Fibroblast of pulmonary artery (primary cell): ENCODE measurements at places on chromosomes 2 and 18.

DNA sequence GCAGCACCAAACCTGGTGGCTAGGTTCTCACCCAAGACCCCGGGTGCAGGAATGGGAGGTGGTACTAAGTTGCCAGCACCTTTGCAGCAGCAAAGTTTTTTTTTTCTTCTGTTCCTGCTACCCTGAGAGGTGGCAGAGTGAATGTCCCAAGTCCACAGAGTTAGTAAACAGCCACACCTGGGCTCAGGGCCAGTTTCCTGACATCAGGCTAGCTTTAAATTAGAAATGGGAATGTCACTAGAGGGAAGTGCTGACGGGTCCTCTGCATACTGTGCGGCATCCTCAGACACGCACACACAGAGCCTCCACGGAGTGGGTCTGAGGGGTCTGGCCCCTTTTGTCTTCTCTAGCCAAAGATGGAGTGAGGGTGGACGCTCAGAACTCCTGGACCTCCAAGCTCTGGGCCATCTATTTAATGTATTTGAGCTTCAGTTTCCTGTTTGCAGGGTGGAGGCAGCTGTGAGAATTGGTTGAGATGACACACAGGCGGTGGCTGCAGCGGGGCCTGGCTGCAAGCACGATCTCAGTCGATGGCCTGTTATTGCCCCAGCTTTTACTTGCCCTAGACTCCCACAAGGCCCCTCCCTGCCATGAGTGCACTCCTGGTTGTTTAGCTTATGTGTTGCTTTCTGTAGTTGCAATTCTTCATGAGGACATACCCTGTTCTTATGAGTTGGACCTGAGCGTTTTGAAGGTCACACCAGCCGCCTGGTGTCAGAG, 751.4 kb upstream of the HS6ST1 start:
- DNase-seq: no peak

DNA sequence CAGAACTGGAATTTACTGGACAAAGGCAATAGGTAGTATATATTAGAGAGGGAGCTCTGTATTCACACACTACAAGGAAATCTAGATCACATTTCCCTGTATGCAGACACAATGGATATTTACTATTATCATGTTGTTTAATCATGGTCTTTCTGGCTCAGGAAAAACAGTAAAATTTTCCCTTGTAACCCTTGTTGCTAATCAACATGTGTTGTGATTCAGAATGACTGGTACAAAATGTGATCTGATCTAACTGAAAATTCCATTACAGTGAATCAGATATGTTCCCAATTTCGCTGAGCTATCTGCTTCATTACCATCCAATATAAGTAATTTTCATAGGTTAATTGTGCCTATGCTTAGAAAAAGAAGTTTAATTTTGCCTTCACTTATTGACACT, 1109.7 kb downstream of the LRP1B start:
- peak; percentile 80 for DNase-seq

DNA sequence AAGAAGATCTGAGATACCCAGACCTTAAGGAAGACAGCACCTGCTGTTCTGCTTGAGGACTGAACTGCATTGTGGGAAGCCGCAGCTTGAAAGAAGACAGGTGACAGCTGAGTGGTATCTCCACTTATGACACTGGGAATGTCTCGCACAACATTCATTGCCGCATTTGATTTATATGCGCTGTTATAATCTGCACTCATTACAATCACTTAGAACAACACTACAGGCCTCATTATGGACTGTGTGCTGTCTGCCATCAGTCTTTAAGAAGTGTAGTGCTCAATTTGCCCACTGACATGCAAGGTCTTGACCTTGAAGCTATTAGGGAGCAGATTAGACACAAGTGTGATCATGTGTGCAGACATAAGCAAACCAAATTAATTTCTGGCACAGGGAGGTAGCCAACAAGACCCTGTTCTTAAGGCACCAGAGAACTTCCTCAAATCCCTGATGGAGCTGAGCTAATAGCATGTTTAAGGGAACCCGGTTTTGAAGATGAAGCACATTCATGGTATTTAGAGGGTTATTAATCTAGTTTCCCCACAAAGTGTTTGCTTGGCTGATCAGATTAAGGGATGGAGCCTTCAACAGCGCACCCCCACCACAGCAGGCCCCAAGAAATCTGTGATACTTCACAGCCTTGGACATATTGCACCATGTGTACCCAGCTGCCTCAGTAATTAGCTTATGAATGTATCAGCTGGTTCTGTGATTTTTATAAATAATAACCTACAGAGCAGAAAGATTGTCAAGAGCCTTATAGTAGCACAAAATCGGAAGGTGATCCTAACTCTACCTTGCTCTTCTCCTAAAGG, 146.8 kb downstream of the SATB2 start:
- DNase-seq: no peak

GRCh38 chr18:51107082-51107481, 77.1 kb downstream of the SMAD4 start:
- no peak for DNase-seq

DNA sequence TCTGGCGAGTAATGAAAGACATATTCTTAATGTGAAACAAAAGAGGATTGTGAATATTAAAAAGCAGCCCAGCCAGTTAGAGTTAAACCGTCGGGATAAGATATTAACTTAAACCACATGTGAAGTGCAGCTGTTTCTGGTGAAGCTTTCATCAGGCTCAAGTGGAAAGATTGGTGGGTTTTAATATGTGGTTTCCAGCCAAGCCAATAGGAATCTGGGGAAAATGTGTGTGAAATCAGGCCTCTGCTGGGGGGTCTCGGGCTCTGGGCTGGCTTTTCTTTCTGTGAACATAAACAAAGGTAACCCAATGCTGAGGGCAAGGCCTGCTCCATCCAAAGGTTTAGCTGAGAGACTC, 279.6 kb downstream of the SLC4A3 start:
- no peak for DNase-seq

- peak; percentile 79 for DNase-seq
Measured at GRCh38 chr2:224778474-224778877, 62.3 kb upstream of the CCDC195 start.

- peak; percentile 12 for DNase-seq
Measured at GRCh38 chr18:63365876-63366212, 1.2 kb downstream of the KDSR start.

DNA sequence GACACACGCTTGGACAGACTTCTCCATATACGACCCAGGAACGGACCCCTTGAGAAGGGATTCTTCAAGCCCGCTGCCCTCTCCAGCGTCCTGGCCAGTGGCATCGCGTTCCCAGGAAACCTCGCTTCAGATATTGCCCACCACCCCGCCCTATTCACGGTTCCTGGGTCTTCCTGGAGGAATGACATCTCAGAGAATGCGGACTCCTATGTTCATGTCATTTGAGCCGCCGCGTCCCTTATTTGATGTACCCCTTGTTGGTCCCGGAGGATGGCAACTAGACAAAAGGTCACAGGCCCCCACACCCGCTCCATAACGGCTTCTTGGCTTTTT, 588 bp upstream of the CCDC93 start:
- DNase-seq: no peak

GRCh38 chr2:38716185-38716584, 35.0 kb downstream of the SRSF7 start:
- DNase-seq: peak; percentile 78

DNA sequence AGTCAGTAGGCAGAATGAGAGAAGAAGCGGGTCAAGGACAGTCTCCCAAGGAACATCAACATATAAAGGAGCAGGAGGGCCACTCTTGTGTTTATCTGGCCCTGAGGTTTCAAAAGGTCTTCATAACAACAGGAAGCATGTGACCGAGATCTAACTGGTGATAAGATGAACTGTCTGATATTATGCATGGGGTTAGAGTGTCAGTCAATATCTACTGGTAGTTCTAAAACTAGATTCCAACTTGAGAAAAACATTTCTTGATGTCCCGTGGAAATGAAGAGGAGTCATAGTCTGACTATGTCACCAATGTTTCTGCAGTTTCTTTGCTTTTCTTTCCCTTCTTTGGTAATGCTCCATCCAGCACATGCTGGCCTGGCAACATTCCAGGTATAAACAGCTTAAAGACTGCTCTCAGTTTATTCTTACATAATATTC, 77.5 kb upstream of the ITPRID2 start:
- peak; percentile 89 for DNase-seq

DNA sequence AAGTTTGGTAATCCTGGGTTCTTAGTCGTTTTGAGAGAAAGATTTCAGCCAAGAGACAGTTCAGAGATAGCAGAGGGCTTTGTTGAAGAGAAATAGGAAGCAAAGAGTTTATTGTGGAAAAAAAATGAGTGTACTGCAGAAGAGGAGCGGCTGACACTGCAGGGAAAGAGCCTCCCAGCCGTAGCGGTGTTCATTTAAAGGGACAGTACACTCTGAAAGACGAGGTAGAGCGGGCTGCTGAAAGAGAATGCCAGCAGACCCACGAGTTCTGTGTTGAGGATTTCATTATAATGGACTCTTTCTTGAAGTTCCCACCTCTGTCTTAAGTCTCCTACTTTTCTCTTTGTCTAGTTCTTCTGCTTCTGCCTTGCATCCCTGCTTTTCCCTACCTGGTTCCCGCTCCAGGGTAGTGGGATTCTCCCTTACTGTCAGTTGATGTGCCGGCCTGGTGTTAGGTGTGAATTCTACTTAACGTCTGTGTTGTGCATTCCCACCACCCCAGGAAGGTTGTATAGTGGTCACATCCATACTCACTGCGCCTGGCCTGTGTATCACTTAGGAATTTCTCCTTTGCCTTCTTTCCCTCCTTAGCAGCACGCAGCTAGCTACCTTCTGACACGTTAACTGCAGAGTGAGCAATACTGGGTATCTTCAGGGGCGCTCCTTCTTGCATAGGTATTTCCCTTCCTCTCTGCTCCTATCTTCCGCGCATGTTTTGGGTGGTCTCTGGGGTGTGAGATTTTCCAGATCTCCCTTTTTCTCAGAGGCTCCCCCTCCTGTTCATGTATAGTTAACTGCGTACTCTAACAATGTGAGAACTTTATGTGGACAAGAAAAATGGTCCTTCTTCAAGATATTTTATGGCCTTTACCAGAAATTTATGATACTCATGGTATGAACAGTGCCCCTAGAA, 164.5 kb downstream of the PTH2R start:
- DNase-seq: no peak

DNA sequence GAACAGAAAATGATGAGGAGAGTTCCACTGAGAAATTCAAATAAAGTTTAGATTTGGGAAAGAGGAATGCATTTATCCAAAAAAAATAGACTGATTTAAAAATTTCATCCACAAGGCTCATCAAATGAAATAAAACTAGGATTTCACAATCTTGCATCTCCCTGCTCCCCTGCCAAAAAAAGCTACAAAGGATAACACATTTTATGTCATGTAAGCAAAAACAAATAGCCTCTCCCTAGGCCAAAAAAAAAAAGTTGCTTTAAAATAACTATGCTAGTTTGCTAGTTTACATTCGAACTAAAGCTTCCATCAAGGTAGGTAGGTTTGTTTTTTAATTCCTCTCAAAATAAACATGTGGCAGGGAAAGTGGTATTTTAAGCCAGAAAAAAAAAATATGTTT, 465.5 kb upstream of the ID2 start:
- DNase-seq: peak; percentile 20

- DNase-seq: no peak
Measured at GRCh38 chr2:10806543-10806942, 6.0 kb downstream of the PDIA6 start.
